ENCODE measurements at places on chromosomes 7 and 10.

GRCh38 chr10:27153845-27154193 lies 365 bp downstream of the YME1L1 start:
- DNase-seq: peak; percentile 26

DNA sequence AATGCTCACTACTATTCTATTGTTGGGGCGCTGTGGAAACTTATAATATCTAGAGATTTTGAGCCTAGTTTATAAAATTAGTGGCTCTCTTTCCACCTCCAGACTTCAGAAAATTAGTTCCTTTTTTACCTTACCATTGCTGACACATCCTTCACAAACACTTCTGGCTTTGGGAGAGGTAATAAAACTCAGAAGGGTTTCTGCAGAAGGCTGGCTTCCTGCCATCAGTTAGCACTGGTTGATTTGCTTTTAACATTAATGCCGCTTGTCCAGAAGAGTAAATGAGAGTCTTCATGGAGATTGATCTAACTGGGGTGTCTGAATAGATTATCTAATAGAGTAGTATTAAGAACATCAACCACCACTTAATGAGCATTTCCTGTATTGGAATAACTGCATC lies 20.3 kb downstream of the ACSM6 start:
- DNase-seq: no peak

- no peak for DNase-seq
These were observed 142.8 kb upstream of the PHYHIPL start for GRCh38 chr10:59033622-59034021.

- DNase-seq: no peak
These were observed 23.0 kb upstream of the IGFBP3 start for GRCh38 chr7:45944058-45944457.

- no peak for DNase-seq
These were observed 28.7 kb upstream of the TNS3 start for GRCh38 chr7:47610506-47611044.

DNA sequence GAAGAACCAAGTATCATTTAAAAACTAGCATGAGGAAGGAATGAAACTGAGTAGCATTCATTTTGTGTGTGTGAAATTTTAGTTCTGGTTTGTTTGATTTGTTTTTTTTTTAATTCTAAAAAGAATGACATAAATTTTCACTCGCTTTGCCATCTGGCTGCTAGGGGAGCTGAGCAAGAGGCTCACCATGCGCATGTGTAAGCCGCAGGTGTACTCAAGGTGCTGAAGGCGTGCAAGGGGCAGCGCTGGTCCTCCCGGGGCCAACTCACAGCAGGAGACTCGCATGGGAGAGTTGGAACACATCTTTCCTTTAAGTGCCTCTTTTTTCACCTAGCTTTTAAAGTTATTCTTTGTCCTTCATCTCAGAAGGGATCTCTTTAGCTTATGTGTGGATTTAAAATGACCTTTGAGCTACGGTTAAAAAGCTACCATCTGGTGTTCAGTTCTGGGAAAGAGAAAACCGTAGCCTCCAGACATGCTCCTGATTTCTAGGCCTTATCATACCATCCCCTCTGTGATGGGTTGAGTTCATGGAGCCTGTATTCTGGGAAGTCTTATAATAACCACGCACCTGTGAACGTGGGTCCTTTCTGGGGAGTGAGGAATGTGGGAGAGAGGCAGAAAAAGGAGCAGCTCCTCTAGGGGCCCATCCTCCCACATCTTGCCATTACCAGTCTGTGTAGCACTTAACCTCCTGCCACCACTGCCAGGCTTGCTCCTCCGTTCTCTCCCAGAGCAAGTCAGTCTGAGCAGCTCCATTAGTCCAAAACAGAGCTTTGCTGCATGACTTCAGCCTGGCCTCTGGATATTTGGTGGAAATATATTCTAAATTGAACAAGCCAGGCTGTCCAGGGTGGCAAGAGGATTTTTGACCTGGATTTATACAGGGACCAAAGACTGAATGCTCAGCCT lies 61.9 kb downstream of the KLHDC10 start:
- no peak for DNase-seq

GRCh38 chr7:30183749-30184369 lies 49.1 kb downstream of the MTURN start:
- DNase-seq: no peak

GRCh38 chr10:118315629-118316028 lies 26.5 kb downstream of the FAM204A start:
- no peak for DNase-seq

DNA sequence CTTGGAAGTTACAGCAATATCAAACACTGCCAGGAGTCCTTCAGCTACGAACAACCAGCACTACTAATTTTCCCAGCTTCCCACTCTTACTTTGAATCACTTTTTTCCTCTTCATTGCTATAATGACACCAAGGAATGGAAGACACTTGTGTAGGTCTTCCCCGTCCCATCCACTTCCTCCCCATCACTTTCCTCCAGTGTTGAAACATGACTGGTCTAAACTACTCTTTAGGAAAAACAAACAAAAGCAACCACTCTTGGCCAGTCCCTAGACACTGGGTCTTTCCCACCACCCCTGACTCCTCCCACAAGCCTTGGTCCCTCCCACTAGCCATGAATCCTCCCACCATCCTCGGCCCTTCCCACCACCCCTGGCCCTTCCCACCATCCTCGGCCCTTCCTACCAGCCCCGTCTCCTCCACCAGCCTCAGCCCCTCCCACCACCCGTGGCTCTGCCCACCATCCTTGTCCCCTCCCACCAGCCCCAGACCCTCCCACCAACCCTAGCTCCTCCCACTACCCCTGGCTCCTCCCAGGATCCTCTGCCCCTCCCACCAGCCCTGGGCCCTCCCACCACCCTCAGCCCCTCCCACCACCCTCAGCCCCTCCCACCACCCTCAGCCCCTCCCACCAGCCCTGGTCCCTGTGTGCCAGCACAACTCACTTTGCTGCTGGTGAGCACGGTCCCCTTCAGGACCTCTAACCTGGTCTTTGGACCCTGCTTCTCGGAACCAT lies 68.5 kb downstream of the CXCL12 start:
- DNase-seq: no peak
